ENCODE measurements at places on chromosomes 1 and 21.

GRCh38 chr1:238789916-238790667 lies 596.3 kb upstream of the CHRM3 start:
- no peak for DNase-seq

GRCh38 chr1:46159516-46159915 lies 15.4 kb upstream of the TSPAN1 start:
- no peak for DNase-seq

DNA sequence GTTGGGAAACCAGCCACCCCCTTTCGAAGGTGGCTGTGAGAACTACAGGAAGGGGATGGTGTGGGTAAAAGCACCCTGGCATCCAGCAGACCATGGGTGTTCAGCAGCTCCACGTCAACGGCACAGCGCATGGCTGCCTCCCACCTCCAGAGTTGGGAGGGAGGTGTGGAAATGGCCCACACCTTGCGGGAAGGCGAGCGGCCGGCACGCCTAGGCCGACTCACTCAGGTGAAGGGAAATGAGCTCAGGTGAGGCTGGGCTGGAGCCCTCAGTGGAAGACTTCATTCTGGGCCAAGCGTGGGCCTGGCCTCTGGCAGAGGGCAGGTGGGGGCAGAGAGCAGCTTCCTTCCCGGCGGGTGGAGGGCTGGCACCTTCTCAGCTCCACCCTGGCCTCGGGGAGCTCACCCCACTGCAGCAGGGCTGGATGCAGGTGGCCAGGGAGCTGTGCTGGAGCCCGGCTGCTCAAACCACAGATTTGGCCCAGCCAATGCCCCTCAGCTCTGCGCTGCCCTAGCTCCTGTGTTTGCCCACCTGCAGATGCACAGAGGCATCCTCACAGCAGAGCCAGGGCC lies 24.8 kb upstream of the ALDH4A1 start:
- DNase-seq, result no peak

GRCh38 chr1:109394591-109395281 lies 3.0 kb downstream of the SORT1 start:
- DNase-seq, result no peak

- DNase-seq, result no peak
Measured at GRCh38 chr1:27569088-27569460, 34.9 kb downstream of the AHDC1 start.

DNA sequence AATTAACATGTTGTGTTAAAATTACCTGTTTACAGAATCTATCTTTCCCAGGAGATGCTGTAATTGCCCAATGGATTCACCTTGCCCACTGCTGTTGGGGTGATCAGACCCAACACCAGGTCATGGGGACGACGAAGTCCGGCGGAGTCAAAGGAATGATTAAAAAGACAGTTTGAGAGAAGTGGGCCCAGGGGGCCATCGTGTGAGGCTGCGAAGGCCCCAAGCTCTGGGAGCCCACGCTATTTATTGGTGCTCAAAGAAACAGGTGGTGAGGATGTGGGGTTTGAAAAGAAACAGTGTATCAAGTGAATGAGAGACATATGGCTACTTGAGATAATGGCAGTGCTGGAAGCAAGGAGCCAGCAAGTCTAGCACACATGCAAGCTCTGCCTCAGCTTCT lies 16.3 kb upstream of the L1TD1 start:
- DNase-seq, result no peak

DNA sequence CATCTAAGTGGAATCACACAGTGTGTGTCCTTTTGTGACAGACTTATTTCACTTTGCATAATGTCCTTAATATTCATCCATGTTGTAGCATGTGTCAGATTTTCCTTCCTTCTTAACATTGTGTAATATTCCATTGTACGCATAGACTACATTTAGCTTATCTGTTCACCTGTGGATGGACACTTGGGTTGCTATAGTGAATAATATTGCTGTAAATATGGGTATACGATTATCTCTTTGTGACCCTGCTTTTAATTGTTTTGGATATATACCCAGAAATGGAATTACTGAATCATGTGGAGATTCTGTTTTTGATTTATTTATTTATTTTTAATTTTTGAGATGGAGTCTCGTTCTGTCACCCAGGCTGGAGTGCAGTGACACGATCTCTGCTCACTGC lies 63.0 kb upstream of the ATP5PO start:
- DNase-seq, result no peak

DNA sequence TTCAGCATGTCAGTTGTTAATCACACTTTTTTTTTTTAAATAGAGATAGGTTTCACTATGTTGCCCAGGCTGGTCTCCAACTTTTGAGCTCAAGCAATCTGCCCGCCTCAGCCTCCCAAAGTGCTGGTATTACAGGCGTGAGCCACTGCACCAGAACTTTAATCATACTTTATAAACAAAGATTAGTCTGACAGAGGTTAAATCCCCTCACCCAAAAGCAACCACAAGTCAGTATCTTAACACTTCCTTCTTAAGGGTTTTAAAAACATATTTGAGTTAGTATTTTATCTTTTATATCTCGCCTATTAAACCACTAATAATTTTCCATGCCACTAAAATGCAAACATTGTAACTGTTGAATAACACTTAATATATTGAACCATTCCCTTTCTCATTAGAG lies 70.2 kb downstream of the COP1 start:
- no peak for DNase-seq

DNA sequence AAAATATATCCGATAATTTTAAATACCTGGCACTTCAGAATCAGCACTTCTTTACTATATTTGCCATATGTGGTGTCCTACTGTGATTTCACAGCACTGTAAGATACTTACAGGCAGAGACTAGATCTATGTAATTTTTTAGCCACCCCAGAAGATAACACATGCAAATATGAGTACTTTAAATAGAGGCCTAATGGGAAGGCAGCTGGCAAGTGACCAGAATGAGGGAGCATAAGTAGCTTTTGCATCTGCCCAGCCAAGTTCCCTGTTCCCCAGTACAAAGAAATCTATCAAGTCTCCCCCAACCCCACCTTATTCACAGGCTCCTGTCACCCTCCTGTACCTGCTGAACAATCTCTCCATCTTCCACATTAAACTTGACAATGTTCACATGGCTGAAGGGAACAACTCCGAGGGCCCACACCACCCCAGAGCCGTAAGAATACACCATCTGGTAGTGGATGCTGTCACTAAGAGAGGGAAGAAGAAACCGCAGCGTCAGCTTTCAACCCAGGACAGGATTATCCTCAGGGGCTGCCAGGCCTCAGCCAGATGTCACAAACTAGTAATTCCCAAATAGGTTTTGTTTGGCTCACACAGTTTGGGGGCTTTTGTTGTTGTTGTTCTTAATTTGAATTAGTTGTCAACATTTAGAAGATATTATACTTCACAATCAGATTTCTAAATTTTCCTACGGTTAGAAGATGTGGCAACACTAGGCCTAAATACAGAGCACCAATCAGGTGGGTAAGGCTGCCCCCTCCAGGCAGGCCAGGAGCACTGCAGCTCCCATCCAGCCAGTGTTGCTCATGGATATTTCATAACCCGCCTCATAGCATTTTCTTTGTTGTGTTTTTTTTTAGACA lies 10.4 kb downstream of the EMC1 start:
- DNase-seq, result peak; percentile 66

DNA sequence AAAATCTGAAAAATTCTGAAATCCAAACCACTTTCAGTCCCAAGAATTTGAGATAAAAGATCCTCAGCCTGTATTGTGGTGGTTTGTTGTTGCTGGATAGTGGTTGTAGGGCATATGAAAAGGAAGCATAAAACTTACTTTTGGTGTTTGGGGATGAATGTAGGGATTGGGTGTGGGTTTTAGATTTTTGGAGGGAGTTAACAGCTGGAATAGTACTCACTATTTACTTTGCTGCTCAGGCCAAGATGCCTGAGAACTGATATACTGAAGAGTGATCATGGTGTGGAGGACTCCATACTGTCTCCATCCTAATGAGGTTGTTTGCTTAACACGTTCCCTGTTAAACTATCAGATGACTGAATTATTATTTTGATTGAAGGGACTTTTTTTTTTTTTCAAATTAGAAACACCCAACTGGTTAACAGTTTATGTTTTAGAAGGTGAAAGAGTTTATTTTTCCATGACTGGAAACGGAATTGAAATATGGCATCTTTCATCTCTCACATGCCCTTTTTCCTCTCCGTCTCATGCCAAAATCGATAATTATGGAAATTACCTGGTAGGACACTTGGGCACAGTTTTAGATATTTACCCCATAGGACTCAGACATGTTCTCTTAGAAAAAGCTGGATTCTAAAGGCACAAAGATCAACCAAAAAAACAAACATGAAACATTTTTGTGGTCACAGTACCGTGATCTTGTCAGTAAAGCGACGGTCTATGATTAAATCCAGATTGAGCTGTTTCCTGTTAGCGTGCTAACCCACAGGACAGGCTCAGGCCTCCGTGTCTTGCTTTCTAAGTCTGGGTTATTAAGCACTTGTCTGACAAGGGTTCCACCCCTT lies 37.3 kb downstream of the RGL1 start:
- peak; percentile 19 for DNase-seq

DNA sequence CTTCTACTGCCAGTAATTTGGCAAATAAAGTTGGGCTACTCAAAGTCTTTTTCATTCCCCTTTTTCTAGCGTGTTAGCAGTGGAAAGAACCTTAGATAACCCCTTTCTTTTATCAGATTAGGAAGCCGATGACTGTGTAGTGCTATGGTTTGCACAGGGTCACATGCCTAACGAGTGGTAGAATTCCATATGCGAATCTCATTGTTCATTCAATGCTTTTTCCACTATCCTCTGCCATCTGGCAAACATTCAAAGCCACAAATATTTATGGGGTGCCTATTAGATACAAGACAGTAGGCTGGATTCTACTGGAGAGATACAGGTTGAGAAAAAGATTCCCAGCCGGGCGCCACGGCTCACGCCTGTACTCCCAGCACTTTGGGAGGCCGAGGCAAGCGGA lies 14.9 kb upstream of the IER5 start:
- no peak for DNase-seq

DNA sequence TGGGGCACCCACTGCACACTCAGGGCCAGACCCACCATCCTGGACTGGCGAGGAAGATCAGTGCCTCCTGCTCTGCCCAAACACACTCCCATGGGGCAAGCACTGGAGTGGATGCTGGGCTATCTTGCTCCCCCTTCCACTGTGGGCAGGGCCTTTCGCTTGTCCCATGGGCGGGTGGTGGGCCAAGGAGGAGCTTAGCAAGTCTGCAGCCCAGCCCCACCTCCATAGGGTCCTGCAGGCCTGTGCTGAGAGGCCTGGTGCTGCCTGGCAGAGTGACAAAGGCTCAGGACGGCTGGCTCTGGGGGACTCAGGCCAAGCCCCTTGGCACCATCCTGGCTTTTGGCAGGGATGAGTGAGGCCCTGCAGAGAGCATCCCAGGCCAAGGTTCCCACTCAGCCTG lies 89.4 kb downstream of the PTPRU start:
- DNase-seq, result no peak

GRCh38 chr1:7478809-7479499 lies 292.1 kb upstream of the VAMP3 start:
- DNase-seq, result no peak

- no peak for DNase-seq
Measured at GRCh38 chr1:211724687-211725196, 49.3 kb upstream of the NEK2 start.

DNA sequence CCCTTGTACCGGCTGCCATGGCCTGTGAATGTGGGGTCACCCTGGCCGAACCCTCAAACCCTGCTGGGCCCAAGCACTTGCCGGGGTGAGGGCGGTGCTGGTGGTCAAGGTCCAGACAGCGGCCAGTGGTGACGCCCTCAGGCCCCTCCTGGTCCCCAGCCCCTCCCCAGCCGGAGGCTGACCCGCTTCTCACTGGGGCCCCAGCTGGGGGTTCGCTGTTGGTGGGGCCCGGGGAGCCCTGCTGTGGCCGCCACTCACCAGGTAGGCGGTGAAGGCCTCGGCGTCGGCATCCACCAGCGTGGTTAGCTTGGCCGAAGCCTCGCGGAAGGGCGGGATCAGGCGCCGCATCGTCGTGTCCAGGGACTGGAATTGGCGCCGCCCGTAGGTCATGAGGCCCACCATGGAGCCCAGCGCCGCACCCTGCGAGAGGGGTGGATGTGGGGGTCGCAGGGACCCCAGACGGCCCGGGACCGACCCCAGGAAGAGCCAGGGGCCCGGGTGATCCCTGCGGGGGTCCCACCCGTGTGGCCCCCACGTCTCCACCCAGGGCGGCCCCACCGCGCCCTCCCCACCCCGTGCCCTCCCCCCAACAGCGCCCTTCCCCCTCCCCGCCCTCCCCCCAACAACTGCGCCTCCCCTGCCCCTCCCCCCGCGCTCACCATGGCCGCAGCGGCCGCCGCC lies 10.1 kb downstream of the FTCD start:
- DNase-seq, result no peak

GRCh38 chr1:30286988-30287839 lies 436.2 kb downstream of the MATN1 start:
- DNase-seq, result no peak

- no peak for DNase-seq
Measured at GRCh38 chr1:10253755-10254154, 43.4 kb downstream of the KIF1B start.

- no peak for DNase-seq
Measured at GRCh38 chr1:111503585-111504060, at the start of the genes ADORA3 and TMIGD3. TSS of gene ADORA3 (minus strand) at chr1:111503633. CDS start at chr1:111503354, 279 bp downstream. TSS of gene TMIGD3 (minus strand) at chr1:111503633. CDS start at chr1:111503354, 279 bp downstream.

DNA sequence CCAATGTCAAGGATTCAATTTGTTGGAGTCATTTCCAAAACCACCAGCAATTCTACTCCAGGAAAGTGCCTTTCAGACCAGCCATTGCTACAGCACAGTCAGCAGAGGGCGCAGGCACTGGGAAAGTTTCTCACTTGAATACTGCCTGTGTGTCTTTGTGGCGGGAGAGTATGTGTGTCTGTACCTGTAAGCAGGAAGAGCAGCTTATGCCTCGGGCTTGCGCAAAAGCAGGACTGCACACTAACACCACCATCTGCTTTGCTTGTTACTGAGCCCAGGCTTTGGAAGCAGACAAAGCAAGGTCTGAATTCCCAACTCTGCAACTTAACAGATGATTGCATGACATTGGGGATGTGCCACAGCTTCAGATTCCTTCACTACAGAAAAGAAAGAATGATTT lies 7.0 kb upstream of the CTSE start:
- peak; percentile 58 for DNase-seq

- DNase-seq, result no peak
Measured at GRCh38 chr1:101846820-101847219, 149.9 kb downstream of the OLFM3 start.

DNA sequence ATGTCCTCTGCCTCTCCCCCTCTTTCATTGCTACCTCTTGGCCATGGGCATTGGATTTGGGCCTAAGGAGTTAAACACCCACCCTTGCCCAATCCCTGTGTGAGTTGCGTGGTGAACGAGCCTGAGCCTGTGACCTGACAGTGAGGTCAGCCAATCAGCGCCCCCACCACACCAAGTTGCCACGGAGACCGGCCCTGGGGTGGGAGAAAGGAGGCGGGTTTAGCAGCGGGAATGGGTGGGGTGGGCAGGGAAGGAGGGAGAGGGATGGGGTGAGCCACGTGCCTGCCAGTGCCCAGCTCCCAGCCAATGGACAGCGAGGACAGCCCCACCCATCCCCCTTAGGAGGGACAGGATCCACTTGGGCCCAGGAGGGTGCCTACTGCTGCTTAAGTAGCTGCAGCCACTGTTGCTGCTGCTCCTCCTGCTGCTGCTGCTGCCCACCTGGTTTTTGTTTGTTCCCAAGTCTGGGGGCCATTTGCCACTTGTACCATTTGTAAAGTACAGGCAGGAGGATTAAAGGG lies 9.5 kb downstream of the ZBTB7B start:
- DNase-seq, result no peak
